ENCODE measurements at places on chromosomes 7 and 10.

- no peaks in the 10 kb centered on the region for H3K27me3 ChIP-seq
- H3K4me3 ChIP-seq, result no peak overlapping the region
- no peak for DNase-seq
- no peaks in the 10 kb centered on the region for H3K4me1 ChIP-seq
These were observed 46.7 kb upstream of the NRG3 start for GRCh38 chr10:81828251-81828650.

DNA sequence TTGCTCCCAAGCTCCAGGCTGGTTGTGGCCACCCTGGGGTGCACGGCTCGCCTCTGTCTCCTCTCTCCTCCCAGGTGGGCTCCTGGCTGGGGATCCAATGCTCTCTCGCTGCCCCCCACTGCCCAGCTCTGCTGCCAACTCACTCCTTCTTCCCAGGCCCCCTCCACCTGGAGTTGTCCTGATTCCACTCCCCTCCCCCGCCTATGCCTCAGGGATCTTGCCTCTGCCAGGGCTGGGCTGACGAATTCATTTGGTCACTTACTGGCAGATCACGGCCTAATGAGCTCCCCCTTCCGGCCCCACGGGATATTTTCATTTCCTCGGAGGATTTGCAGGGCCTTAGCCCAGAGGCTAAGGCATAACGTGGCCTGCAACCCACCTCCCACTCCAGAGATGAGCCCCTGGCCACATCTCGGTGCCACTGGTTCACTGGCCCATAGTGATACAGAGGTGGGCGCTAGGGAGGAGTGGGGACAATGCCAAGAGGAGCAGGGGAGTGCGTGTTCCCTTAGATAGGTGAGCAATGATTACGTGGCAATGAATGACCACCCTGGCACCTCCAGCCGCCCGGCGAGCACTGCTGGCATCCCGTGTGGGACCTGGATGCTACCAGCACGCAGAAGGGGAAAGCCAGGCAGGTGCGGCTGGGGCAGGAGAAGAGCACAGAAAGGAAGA lies 344.6 kb upstream of the SHH start:
- DNase-seq, result no peak
- H3K27me3 ChIP-seq, result no peaks in the 10 kb centered on the region
- H3K4me1 ChIP-seq, result no peaks in the 10 kb centered on the region
- H3K36me3 ChIP-seq, result no peaks in the 10 kb centered on the region
- no peak overlapping the region for H3K27ac ChIP-seq
- H3K4me3 ChIP-seq, result no peak overlapping the region

DNA sequence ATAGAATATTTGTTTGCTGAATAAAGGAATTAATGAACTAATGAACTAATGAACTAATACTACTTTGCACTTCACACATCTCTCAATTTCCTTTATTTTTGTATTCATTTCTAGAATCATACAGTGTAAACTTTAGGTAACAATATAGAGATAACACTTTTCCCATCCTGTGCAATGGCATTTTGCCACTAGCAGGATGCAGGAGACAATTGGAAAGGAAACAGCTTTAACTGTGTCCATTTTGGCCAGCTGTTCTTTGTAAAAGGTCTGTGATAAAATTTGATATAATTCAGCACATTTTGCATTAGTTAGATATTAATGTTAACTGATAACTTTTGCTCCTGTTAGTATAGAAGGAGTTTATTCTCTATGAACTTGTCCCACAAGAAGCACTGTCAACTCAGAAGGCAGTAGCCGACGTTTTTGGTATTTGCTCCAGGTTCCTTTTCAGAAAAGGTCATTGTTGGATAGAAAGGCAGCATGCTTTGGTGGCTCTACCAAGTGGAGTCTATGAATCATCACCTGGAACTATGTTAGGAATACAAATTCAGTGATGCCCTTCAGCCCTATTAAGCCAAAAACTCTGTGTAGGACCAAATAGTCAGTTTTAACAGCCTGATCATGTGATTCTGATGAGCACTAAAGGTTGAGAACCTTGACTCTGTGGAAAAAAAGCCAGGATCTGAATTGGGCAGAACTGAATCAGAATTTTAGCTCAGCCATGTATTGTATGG lies 86.6 kb downstream of the NRG3 start:
- H3K36me3 ChIP-seq, result no peaks in the 10 kb centered on the region
- no peak for DNase-seq
- H3K27ac ChIP-seq, result no peak overlapping the region
- no peak overlapping the region for H3K4me3 ChIP-seq

- DNase-seq, result no peak
- no peaks in the 10 kb centered on the region for H3K27me3 ChIP-seq
- no peaks in the 10 kb centered on the region for H3K4me1 ChIP-seq
- no peak overlapping the region for H3K27ac ChIP-seq
- H3K36me3 ChIP-seq, result no peaks in the 10 kb centered on the region
These were observed 122.5 kb upstream of the KLF6 start for GRCh38 chr10:3907514-3907913.

GRCh38 chr7:41918597-41918996 lies 215.7 kb upstream of the INHBA start:
- no peaks in the 10 kb centered on the region for H3K27me3 ChIP-seq
- no peak for DNase-seq
- no peaks in the 10 kb centered on the region for H3K36me3 ChIP-seq
- H3K4me3 ChIP-seq, result no peak overlapping the region

DNA sequence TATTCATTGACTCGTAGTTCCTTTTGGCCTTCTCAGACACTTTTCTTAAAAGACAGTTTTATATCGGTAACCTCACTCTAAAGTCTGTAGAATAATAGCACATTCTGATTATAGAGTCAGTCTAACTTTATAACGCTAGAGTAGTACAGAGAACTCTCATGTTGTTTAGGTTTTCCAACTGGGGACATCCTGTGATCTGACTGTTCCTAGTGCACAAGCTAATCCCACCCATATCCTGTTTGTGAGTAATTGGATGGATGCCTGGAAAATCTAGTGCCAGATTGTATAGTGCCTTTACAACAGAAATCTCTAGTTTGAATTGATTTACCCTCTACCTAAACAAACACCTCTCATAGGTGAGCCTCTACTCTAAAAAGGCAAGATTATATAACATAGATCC lies 107.4 kb downstream of the ZEB1 start:
- no peak overlapping the region for H3K4me3 ChIP-seq
- H3K4me1 ChIP-seq, result no peaks in the 10 kb centered on the region
- no peaks in the 10 kb centered on the region for H3K36me3 ChIP-seq
- no peaks in the 10 kb centered on the region for H3K27me3 ChIP-seq
- DNase-seq, result no peak

DNA sequence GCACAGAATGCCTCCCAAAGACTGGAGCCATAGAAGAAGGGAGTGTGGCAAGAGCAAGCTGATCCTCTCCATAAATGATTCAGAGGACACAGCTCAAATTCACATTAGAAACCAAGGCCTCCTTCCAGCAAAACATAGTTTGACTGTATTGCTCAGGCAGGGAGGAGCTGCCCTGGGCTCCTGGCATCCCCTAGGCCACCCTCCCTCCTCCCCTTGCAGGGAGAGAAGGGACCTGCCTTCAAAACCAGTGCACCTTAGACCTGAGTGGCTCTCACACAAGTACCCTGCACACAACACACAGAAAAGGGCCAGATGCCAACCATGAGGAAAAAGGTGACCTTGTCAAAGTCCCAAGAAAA lies 64.7 kb downstream of the CREB3L2 start:
- H3K4me1 ChIP-seq, result peaks cover 15% of the 10 kb centered on the region
- no peaks in the 10 kb centered on the region for H3K36me3 ChIP-seq
- no peak overlapping the region for H3K27ac ChIP-seq
- no peak overlapping the region for H3K4me3 ChIP-seq
- H3K27me3 ChIP-seq, result no peaks in the 10 kb centered on the region

GRCh38 chr7:123966936-123967335 lies 41.9 kb downstream of the SPAM1 start:
- H3K27me3 ChIP-seq, result no peaks in the 10 kb centered on the region
- H3K4me3 ChIP-seq, result no peak overlapping the region

GRCh38 chr10:1169981-1170866 lies 114.0 kb downstream of the WDR37 start:
- no peak overlapping the region for H3K4me3 ChIP-seq
- no peak for DNase-seq

DNA sequence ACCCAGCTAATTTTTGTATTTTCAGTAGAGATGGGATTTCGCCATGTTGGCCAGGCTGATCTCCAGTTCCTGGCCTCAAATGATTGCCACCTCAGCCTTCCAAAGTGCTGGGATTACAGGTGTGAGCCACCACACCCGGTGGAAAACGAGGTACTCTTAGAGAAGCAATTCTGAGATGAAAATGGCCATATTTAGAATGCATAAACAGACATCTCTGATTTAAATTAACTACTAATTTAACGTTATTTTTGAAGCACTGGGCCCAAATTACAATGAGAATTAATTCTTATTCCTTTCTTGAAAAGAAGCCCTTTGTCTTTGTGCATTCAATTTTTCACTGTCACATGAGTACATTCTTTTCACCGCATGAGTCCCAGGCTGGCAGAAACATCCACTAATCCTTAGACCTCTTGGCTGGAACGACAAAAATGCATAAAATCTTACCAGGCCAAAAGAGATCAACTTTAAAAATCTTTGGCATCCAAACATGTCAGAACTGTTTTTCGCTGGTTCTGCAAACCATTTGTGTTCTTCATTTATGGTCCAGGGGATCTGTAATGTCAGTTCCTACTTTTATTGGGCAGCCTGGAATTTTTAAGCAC lies 60.1 kb upstream of the CAPZA2 start:
- no peak for DNase-seq
- no peak overlapping the region for H3K4me3 ChIP-seq
- peaks cover 2% of the 10 kb centered on the region for H3K4me1 ChIP-seq
- H3K36me3 ChIP-seq, result no peaks in the 10 kb centered on the region
- H3K27ac ChIP-seq, result no peak overlapping the region

DNA sequence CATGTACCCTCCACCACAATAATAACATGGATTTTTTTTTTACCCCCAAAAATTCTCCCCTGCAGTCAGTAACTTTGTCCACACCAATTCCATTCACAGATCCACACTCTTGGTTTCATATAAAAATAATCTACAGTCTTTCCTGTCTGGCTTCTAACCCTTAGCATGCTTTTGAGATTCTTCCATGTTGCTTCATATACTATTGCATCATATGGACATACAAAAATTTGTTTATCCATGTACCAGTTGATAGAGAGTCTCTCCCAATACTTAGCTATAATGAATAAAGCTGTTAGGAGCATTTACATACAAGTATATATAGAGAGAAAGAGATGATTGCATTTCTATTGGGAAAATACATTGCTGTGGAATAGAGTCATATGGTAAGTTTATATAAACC lies 575.0 kb downstream of the XPNPEP1 start:
- no peaks in the 10 kb centered on the region for H3K4me1 ChIP-seq
- no peaks in the 10 kb centered on the region for H3K36me3 ChIP-seq
- H3K4me3 ChIP-seq, result no peak overlapping the region
- no peak for DNase-seq
- no peaks in the 10 kb centered on the region for H3K27me3 ChIP-seq

GRCh38 chr7:151825721-151826120 lies 51.2 kb downstream of the PRKAG2 start:
- H3K36me3 ChIP-seq, result no peaks in the 10 kb centered on the region
- no peak for DNase-seq

GRCh38 chr7:39696631-39697030 lies 73.3 kb downstream of the RALA start:
- H3K36me3 ChIP-seq, result peaks cover 18% of the 10 kb centered on the region
- no peak overlapping the region for H3K27ac ChIP-seq
- no peak for DNase-seq
- no peaks in the 10 kb centered on the region for H3K4me1 ChIP-seq

DNA sequence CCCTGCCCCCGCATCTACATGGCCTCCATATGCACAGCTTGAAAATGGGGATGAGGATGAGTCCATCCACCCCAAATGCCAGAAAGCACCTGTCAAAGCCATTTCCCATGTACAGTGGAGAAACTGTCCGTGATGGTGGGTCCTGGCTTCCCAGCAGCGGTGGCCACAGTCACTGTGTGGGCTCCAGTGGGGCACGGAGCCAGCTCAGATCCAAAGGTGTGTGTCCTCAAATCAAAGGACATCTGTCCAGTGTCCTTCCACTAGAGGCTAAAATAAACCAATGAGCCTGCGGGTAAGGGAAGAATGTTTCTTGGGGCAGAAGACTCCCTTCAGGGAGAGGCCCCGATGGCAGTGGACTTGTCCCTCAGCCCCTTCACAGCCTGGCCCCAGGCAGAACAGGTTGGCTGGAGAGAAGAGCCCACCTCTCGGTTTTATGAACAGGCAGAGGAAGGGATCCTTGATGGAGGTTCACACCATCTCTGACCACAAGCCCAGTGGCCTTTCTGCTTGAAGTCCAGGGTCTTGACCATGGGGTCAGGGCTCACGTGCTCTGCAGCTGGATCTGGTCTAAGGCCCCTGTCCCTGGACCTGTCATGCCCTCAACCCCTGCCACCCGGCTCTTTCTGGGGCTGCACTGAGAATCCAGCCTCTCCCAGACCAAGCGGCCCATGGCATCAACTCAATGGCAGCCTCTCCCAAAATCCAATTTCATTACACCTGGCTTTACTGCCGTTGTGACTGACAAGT lies 106.9 kb downstream of the TCERG1L start:
- no peak for DNase-seq
- H3K4me1 ChIP-seq, result no peaks in the 10 kb centered on the region

DNA sequence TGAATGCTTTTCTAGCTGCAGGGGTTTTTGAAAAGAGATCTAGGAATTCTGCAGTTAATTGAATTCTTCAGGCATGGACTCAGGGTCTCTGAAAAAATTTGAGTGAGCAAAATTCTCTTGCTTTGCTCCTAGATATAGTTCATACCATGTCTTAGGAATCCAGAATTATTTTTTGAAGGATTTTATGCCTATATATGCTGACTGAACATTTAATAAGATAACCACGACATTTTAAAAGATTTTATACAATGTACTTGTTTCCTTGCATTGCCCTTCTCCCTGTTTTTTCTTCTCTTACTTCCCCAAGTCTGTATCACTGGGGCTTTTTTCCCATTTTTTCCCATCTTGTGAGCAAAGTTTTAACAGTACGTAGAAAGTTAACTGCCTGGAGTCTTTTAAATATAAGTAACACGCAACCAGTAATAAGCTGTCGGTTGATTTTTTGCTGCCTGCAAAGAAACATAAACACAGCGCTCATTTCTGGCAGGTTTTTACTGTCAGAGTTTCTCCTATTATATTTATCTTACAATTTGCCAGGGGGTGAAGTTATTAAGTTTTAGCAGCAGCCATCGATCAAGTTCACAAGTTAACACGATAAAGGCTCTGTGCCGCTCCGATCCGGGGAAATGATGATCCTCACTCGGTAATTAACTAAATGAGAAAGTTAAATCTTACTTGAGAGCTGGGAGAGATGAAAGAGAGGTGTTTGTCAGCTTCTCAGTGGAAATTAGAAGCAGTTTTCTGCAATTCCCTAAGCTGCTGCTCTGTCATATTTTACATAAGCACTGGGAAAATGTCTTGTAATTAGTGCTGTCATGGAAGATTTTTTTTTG lies 81.0 kb downstream of the POLL start:
- H3K27me3 ChIP-seq, result no peaks in the 10 kb centered on the region
- no peak overlapping the region for H3K27ac ChIP-seq
- DNase-seq, result no peak
- no peaks in the 10 kb centered on the region for H3K4me1 ChIP-seq
